Stimulated activated naive CD4-positive, alpha-beta T cell (primary cell): ENCODE measurements at places on chromosomes 3 and 15.

- no peak for DNase-seq
These were observed 14.6 kb upstream of the FANCD2 start for GRCh38 chr3:10011631-10012030.

- no peak for DNase-seq
These were observed 56.1 kb upstream of the PLXNA1 start for GRCh38 chr3:126926684-126927400.

GRCh38 chr3:151611419-151611818, 122.3 kb upstream of the AADACL2 start:
- DNase-seq, result no peak

GRCh38 chr3:58164906-58165821, 45.6 kb downstream of the DNASE1L3 start:
- no peak for DNase-seq

DNA sequence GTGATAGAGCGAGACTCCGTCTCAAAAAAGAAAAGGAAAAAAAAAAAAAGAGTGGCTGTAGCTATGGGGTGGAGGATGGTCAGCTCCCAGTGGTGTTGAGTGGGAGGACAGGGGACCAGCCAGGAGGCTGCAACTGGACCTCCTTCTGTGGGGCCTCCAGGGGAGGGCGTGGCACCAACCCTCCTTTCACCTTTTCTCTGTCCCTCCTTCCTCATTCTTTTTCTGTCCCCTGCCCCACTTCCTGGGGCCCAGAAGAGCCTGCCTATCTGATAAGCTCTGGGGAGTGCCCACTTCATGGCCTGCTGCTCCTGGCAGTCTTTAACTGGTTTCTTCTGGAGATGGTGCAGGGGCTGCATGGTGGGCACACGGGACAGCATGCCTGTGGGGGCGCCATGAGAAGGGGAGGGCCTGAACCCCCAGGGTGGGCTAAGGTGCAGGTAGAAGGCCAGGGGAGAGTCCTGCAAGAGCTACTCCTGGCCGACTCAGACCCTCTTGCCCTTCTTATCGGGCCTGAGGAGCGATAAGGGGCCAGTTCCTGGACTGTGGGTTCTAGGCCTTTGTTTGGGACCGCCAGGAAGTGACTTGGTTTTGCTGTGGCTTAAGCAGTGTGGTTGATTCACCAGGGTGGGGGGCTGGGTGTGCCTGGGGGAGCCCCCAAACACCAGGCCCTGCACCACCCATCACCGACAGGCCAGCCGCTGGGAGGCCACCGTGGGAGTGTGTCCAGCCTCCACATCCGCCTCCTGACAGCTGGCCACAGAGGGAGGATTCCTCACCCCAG, 49.4 kb upstream of the FLNB start:
- no peak for DNase-seq

GRCh38 chr3:76976996-76977395, 62.9 kb upstream of the ROBO2 start:
- DNase-seq, result no peak

- no peak for DNase-seq
These were observed 20.1 kb upstream of the MCF2L2 start for GRCh38 chr3:183448369-183449128.

DNA sequence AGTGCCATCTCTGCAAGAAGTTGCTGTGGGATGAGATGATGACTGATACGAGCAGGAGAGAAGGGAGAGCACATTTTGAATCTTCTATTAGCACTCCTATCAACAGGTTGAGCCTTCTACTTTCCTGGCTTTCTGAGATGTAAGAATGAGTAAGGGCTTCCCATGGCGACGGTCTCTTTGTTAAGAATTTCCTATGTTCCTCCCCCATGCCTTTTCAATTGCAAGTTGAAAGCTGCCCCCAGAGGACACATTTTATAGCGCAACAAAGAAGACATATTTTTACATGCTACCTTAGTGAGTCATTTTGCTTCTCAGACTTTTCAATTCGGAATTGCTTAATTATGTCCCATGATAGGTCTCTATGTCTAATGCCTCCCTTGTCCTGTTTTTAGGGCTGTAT, 71.3 kb upstream of the LRTM1 start:
- no peak for DNase-seq

DNA sequence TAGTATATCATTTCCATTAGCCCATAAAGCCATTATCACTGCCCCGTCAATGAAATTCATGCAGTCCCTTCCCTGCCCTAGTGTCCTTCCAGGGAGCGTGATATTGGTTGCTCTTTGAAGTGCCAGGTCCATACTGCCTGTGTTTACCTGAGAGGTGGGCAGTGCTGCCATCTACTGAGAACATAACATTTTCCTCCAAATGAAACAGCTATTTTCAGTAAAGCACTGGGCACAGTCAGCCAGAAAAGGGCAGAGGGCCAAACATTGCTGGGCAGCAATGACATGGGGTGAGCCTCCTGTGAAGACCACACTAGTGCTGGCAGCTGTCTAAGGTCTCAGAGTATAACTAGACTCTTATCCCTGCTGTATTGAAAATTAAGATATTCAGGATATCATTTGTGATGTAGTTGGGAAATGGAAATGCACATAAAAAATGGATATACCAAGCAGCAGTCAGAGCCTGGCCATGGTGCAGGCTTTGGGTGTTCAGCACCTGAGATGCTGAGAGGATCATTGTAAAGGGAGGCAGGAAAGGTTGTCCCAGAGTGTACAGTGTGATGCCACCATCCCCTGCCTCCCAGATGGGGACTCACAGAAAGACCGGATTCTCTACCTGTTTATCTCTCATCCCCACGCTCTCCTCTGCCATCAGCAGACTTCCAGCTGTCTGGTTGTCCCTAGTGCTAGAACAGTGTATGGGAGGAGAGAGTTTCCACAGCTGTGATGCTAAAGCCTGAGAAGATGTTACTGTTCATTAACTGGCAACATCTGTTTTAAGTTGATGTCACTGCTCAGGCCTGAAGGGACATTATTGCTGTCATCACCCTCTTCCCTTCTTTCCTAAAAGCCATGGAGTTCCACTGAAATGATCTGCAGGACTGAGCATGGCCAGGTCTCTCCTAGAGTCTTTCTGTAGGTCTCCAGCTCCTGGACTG, 108.8 kb downstream of the ARNT2 start:
- DNase-seq, result no peak

- no peak for DNase-seq
These were observed 41.1 kb downstream of the ERICH6 start for GRCh38 chr3:150662410-150663200.

DNA sequence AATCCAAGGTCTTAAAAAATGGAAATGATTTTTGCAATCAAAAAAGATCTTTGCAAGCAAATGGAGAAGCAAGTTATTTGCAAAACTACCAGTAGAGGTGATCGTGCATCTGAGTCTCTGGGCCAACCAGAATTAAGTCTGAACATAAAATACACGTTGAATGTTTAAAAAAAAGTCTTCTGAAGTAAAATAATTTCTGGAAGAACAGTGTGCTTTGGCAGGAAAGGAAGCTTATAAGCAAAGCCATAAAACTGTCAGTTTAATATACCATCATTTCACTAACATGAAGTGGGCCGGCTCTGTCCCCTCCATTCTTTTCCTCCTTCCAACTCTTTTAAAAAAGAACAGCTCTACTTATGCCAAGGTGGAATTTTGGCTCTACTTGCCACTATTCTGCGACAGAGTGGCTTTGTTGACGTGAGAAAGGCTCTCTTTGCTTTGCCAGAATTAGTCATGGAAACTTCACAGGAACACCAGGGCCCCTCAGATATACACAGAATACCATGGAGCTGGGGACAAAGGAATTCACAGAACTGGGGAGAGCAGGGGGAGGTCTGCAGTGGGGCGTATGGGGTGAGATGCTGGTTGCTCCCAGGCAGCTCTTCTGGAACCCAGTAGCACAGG, 29.8 kb downstream of the FSTL1 start:
- DNase-seq, result no peak

DNA sequence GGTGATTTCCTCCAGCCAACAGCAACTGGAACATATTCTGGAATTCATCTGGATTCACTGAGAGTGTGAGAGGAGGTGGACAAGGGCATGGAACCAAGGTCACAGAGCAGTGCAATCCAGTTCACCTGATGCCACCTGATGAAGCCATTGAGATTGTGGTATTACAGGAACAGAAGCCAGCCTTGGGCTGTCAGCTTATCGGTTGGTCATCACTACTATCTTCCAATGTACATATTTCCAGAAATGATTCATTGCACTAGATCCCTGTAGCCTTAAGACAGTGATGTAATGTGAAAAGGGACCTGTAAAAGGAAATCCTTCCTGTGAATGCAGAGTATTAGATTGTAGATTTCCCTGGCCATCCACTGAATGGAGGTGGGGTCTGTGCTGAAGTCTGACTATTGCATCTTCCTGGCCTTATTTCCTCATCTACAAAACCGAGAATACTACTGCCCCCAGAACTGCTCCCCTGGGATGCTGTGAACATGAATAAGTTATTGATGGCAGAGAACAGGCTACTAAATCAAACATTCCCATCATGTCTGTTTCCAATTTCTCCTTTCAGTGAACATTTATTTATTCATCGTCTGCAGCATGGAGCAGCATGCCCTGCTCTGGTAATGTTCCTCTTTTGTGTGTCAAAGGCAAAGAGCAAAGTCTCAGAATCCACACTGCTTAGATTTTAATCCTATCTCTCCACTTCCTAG, 47.4 kb upstream of the TPM1 start:
- no peak for DNase-seq

DNA sequence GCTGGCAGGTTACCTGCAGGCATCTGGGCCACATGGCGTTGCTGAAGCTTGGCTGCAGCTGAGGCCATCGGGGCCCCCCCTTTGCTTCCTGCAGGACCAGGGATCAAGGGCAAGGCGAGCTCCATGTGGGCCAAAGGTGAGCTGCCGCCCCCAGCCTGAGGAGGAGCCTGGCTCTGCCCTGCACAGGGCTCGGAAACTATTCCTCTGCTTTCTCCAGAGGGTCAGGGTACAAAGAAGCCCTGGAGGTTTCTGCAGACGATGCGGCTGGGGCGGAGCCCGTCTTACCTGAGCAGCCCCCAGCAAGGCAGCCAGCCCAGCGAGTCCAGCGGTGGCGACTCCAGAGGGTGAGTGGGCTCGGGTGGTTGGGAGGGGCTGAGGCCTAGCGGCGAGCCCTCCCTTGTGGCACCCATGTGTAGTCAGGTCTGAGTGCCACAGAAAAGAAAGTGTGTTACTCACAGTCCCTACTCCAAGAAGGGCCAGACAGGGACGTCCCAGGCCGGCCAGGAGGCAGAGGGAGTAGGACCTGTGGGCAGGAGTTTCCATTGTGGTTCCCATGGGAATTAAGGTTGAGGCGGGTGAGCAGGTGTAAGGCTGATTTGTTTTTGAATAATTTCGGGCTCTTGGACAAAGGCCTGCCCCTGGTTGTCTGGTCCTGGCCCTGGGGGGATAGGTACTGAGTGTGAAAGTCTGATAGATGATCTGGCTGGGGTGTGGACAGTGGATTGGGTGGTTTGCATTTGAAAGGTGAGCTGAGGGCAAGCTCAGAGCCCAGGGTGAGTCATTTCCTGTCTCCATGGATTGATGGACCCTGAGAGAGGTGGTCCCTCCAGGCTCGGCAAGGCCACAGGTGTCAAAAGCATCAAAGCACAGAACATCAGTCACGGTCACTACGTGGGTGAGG, 25.4 kb downstream of the CFAP100 start:
- DNase-seq, result no peak

DNA sequence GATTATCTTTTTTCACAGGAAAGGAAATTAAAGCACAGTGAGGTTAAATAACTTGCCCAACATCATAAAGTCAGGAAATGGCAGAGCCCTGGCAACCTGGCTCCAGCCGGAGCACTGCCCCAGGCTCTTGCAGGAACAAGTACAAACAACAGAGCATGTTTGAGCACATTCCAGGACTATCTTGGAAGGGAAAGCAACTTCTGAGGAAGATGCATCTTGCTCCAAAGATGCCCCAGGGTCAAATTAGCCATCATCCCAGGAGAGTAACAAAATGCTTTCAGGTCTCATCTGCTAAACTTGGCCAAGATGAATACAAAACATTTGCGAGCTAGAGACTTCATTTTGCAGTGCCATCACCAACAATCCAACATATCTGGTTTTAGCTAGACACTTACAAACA, 162.4 kb upstream of the LRRN1 start:
- DNase-seq, result no peak

DNA sequence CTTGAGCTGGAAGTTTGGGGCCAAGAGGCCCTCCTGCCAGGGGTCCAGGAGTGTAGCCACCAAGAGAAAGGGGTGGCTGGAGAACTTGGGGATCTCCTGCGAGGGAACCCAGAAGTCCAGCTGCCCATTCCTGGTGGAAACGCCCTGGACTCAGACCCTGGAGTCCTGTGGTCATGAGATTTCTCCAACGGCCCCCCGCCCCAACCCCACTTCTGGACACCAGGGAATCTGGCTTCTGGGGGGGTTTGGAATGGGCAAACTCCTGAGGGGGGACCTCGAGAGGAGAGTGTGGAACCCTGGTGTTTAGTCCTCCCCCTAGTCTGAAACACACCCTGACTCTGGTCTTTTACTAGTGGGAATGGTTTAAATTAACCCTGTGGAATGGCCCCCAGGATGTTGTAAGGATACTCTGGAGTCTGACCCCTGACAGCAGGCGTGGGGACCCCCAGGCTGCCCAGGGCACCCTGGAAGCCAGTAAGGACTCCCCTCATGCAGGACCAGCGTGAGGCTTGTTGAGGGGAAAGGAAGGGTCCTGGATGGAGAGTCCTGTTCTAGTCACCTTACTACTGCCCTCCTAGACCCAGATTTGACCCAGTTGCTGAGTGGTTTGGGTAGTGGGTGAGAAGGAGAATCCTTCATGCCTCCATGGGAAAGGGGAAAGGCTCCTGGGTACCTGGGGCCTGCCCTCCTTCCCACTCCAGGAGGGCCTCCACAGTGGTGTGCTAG, 540 bp downstream of the KLHDC8B start:
- no peak for DNase-seq

DNA sequence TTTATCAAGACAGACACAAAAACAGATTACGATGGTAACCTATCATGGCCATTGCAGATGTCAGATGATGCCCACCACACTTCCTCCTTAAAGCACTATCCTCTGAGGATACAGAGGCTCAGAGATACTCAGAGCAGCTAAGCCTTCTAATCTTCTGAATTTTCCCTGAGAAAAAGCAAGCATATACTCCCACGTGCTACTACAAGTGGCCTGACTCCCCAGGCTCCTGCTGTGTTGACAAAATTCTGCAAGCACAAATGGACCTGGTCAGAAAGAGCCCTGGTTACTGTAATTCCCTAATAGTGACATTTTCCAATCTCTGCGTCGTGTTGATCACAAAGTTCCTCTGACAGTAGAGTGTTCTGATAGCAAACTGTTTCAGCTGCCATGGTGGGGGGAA, 207.1 kb downstream of the KCNMB2 start:
- no peak for DNase-seq

DNA sequence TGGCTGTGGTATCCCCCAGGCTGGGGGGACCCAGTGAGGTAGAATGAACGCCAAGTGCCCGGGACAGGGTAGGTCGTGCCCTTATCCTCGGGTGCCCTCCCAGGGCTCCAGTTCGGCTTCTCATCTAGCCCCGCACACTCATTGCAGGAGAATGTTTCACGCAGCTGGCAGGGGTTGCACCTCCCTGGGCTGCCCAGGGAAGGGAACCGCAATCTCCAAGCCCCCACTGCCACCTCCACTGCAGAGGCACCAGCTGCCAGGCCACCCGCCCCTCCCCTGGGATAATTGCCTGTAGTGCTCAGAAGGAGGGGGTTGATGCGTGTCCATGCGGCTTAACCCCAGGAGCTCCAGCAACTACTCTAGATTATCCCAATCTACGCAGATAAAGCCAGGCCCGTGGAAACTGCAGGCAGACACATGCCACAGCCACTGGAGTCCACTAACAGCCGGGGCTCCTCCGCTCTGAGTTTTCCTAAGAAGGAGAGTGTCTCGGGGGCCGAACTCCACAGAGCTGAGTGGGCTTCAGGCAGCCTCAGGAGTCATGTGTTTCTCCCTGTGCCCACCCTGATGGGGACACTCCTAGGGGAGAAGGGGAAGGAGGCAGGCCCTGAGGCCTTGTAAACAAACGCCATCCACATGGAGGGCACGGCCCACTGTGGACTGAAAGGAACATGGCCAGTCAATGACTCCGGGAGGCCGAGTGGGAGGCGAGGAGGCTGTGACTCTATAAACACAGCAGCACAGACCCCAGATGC, 137.2 kb upstream of the IQSEC1 start:
- DNase-seq, result no peak
